NCI-H1417 (cell line): ENCODE measurements at places on chromosomes 11 and 22.

DNA sequence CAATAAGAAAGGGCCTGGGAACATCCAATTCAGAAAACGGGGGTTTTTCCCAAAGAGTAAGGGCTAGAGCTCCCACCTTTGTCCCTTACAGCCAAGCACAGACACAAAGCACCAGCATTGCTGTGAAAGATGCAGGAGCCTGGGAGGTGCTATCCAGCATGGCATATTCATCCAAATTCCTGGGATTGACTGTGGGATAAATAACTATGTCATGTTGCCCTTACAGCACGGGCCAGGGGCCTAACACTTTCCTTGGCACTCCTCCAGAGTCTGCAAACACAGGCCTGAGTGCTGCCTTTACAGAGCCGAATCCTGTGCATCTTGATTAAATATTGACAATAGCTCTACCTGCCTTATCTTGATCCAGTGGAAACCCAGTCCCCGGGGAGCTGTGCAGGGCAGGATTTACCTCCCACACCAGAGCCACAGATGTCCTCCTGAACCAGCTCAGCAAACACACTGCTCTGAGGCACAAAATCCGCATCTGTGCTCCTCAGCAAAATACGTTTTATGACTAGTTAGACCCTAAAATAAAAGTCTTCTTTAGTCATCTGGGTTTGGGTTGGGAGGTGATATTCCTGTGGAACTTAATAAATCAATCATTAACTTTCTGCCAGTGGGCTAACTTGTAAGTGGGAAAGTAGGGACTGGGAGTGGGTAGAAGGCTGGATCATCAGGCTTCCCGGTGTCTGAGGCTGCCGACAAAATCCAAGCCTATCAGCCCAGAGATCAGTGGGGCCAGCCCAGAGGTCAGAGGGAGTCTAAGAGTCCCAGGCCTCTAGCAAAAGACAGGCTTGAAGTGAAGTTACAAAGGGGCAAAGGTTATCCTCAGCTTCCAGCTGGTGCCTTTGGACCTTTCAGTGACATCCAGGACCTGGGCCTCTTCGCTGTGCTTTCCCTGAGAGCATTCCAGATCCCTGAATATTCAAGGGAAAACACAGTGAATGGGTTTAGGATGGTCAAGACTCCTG lies 36.5 kb downstream of the POU2AF3 start:
- DNase-seq = peak; percentile 61

- peak; percentile 46 for DNase-seq
Observed at GRCh38 chr11:72305891-72306585, 62.1 kb upstream of the PHOX2A start.

DNA sequence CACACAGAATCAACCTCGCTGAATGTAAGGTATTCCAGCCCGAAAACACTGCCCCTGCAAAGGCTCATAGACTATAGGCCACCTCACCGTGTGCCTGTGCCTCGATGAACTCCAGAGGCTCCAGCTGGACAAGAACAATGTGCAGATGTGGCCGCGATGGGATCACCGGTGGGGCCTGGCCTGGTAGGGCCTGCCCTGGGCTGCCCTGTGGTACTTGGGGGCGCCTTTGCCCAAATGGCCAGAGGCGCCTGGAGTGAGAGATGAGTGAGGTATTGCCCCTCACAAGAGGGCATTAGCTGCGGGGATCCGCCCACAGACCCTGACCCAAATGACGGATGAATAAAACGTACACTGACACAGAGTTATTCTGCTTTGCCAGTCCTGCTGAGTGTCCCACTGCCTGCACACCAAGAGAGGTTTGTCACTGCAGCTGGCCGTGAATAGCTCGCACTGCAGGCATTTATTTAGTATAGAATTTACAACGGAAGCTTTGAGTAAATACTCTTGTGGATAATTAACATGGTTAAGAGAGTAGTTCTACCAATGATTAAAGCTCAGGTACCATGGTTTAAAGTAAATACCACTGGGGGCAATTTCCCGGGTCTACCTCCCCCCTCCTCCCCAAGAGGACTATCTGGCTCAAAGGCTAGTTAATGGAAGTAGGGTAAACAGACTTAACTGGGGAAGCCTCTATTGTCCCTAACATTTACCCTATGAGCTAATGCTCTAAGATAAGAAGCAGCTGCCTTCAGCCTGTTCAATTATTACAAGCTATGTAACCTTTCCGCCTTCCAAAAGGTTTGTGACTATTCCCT lies 101.1 kb upstream of the IGLL5 start:
- no peak for DNase-seq

DNA sequence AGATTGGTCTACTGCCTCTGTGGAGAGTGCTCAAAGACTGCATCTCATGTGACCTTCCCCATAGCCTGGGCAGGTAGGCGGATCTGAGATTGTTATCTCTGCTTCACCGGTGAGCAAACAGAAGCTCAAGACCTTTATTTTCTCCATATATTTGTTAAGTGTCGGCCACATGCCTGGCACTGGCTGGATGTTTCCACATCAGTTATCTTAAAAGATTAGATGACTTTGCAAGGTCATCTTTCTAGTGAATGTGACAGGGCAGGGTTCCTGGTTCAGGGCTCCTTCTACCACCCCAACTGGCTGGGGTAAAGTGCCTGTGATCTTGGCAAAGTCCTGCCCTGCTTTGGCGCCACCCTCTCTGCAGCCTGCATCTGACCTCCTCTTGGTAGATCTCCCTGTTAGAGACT lies 125.0 kb downstream of the CCDC81 start:
- DNase-seq = peak; percentile 8

DNA sequence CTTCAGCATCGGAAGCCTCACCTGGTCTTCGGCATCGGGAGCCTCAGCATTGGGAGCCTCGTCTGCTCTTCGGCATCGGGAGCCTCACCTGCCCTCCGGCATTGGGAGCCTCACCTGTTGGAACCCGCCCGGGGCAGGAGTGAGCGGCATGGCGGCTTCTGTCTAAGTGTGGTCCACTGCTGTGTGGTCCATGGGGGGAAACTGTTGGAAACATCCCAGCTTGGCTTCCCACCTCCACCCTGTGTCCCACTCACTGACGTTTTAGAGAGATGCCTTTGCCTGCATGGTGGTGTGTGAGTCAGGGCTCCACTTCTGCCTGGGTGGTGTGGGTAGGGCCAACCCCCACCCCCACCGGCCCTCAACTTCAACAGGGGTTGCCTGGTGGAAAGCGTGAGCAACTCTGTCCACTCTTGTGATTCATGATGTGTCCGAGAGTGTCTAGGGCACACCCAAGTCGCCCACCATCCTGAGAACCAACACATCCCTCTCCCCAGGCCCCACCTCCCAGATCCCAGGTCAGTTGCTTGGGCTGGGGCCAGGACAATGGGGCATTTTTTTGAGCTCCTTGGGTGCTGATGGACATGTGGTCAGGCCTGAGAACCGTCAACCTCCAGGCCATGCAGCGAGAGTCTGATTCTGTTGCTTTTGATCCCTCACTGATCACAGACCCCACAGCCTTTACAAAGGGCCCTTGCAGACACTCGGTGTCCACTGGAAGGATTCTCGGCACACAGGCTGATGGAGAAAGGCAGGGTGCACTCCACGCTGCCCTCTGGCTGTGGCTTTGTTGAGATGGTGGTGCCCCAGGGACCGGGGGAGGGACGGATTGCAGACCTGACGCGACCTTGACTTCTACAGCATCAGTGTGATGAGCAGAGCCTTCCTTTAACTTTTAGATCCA lies 406.7 kb downstream of the TBC1D22A start:
- DNase-seq = no peak

- peak; percentile 93 for DNase-seq
Observed at GRCh38 chr11:62664405-62665074, 470 bp downstream of the C11orf98 start.

- peak; percentile 15 for DNase-seq
Observed at GRCh38 chr11:75577207-75577606, 15.2 kb downstream of the SERPINH1 start.

DNA sequence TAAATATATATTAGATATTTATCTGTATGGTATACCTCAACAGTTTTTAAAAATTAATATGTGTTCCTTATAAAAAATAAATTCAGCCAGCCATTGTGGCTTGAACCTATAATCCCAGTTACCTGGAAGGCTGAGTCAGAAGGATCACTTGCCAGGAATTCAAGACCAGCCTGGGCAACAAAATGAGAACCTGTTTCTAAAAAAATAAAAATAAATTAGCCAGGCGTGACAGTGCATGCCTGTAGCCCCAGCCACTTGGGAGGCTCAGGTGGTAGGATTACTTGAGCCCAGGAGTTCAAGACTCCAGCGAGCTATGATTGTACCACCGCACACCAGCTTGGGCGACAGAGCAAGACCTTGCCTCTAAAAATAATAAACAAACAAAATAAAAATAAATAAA lies 54.9 kb downstream of the PHF21A start:
- no peak for DNase-seq
